ENCODE measurements at places on chromosomes 1 and 21. TPM values are rescaled to one million over a fixed set of nuclear protein-coding genes. Genes with fewer than 3 reads are reported as not detected.

- DNase-seq: no peak
Measured at GRCh38 chr1:119462964-119463363, 44.0 kb upstream of the HSD3B1 start.

GRCh38 chr1:21625390-21626190 is 43.6 kb downstream of the RAP1GAP start:
- DNase-seq: no peak

- no peak for DNase-seq
Measured at GRCh38 chr1:213829780-213830179, 158.0 kb upstream of the PROX1 start.

- DNase-seq: peak; percentile 4
Measured at GRCh38 chr1:196152086-196152485, 456.2 kb downstream of the KCNT2 start.

- no peak for DNase-seq
Measured at GRCh38 chr1:162365284-162366020, 11.2 kb downstream of the SPATA46 start.

DNA sequence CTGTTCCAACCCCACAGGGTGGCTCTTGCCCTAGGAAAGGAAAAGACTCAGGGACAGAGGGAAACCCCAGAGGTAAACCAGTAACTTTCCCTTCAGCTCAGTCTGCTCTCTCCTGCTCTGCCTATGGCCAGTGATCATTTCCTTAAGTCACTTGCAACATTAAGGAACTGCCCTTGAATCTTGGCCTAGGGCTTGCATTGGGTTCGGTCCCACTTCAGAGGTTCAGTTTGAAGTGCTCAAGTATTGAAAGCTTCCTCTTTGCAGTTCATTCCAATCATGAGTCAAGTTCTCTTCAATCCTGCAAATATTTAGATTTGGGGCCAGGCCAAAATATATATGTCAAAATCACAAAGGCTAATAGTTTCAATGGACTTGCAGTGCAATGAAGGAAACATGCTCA is 97.7 kb upstream of the IRF2BP2 start:
- no peak for DNase-seq

- no peak for DNase-seq
Measured at GRCh38 chr1:232437510-232437909, 192.4 kb downstream of the SIPA1L2 start.

- DNase-seq: no peak
Measured at GRCh38 chr1:178870944-178871343, at the start of gene ANGPTL1. ANGPTL1 (minus strand) TSS chr1:178871077; CDS start chr1:178865776, 5,301 bp downstream.

NTNG1 gene
- polyA plus RNA-seq: not detected

- DNase-seq: no peak
Measured at GRCh38 chr1:226580625-226581270, 32.2 kb downstream of the STUM start.

DNA sequence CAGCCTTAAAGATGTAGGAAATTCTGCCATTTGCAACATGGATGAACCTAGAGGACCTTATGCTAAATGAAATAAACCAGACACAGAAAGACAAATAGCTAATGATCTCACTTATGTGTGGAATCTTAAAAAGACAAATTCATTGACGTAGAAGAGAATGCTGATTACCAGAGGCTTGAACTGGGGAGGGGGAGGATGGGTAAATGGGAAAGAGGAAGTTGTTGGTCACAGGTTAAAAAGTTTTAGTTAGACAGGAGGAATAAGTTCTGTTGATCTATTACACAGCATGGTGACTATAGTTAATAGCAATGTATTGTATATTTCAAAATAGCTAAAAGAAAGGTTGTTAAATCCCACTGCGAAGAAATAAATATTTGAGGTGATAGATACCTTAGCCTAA is 62.8 kb downstream of the PKN2 start:
- DNase-seq: no peak

PEX14 gene
- polyA plus RNA-seq: 12.5 TPM

- peak; percentile 56 for DNase-seq
Measured at GRCh38 chr1:161473348-161473747, 31.9 kb upstream of the FCGR2A start.

ZNF684 gene
- 3.0 TPM for polyA plus RNA-seq

GREM2 gene
- polyA plus RNA-seq: 0.31 TPM

TMIGD3 gene
- not detected for polyA plus RNA-seq

DNA sequence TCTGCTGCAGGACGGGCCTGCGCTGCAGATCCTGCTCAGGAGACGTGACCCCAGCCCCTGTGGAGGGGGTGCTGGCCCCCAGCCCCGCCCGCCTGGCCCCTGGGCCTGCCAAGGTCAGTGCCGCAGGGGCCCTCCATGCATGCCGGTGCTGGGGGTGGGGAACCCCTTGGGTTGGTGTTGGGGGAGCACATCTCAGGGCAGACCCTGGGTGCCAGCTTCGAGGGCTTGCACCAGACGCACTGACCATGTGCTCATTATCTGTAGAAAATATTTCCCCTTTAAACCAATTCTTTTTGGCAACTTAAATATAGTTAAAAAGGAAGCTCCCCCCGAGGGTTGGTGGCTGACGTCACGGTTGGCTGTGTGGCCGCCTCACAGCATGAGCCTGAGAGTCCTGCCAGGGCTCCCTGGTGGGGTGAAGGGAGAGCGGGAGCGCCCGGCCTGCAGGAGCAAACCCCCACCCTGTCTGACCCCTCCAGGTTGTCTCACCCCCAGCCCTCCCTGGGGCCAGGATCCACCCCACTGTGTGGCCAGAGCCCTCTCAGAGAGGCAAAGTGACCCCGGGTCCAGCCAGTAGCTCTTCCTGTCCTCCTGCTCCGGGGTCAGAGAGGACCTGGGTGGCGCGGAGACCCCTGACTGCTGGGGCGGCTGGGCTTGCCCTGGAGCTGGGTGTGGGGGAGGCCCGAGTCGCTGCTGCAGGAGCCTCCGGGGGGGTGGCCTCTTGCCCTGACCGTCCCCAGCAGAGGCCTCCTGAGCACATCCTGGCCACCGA is 5.3 kb upstream of the PFKL start:
- no peak for DNase-seq

GRCh38 chr1:7941437-7941793 is 776 bp upstream of the TNFRSF9 start:
- DNase-seq: no peak

DNA sequence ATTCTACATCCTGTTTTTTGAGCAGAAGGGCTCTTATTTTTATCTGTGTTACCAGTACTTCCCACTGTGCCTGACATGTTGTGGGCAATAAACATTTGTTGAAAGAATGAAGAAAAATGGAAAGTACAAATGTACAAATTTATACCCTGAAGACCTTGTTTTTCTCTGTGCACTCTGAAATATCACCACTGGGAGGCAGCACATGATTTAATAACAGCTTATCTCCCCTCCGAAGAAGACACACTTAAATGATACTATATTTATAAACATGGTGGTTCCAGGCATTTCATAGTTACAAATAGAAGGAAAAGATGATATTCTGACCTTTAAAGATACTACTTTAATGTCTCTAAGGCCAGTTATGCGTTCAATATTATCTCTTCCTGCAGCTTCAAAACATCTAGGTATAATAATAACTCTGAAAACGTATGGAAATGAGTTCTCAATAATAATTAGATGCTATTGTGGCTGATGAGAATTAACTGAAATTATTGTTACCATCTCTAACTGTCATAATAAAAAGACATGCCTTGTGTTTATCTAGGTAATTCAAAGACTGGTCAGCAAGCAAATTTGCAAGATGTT is 12.8 kb downstream of the DYNLT5 start:
- peak; percentile 38 for DNase-seq

TADA1 gene
- polyA plus RNA-seq: 10.5 TPM

THEMIS2 gene
- polyA plus RNA-seq: 0.58 TPM

- peak; percentile 57 for DNase-seq
Measured at GRCh38 chr1:201877877-201878401, 10.8 kb upstream of the SHISA4 start.

OLFML2B gene
- polyA plus RNA-seq: 0.45 TPM

- peak; percentile 70 for DNase-seq
Measured at GRCh38 chr21:32257962-32258785, 20.7 kb downstream of the MIS18A start.

GRCh38 chr1:212780759-212781158 is 10.8 kb downstream of the NSL1 start:
- no peak for DNase-seq

PRAMEF4 gene
- not detected for polyA plus RNA-seq

MATN1 gene
- polyA plus RNA-seq: 0.10 TPM

All from A549 (cell line).